NCI-H2081 treated with DMSO at 0.1 percent for 48 hours (cell line): ENCODE measurements at places on chromosomes 5 and 9.

- no peak for DNase-seq
Observed at GRCh38 chr9:13437866-13438265, 158.4 kb upstream of the MPDZ start.

DNA sequence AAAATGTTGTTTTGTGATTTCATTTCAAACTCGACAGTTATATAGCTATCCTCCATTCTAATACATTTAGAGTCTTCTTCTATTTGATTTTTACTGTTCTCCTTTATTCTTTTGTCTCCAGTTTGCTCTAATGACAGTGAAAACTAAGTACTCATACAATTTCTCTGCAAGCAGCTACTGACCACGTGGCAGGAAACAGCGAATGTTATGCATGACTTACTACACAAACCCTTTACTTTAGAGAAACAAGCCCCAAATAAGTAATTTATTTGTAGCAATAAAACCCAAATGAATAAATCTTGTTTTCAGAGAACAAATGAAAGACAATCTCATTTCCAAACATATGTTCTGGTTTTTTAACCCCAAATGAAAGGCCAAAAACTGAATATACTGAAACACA lies 41.9 kb downstream of the CDH6 start:
- no peak for DNase-seq

- DNase-seq: no peak
Observed at GRCh38 chr5:159341906-159342310, 11.6 kb upstream of the IL12B start.

DNA sequence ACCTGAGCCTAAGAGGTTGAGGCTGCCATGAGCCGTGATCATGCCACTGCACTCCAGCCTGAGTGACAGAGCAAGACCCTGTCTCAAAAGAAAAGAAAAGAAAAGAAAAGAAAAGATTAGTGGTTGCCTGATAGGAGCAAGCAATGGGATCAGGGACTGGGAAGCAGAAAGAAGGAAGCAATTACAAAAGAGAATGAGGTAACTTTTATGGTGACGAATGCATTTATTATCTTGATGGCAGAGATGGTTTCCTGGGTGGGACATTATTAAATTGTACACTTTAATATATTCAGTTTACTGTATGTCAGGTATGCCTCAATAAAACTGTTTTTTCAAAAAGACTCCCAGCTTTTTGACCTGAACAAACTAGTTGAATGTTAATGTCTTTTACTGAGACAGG lies 7.5 kb upstream of the PFDN1 start:
- no peak for DNase-seq

- DNase-seq: no peak
Observed at GRCh38 chr9:13646500-13647021, 367.1 kb upstream of the MPDZ start.

DNA sequence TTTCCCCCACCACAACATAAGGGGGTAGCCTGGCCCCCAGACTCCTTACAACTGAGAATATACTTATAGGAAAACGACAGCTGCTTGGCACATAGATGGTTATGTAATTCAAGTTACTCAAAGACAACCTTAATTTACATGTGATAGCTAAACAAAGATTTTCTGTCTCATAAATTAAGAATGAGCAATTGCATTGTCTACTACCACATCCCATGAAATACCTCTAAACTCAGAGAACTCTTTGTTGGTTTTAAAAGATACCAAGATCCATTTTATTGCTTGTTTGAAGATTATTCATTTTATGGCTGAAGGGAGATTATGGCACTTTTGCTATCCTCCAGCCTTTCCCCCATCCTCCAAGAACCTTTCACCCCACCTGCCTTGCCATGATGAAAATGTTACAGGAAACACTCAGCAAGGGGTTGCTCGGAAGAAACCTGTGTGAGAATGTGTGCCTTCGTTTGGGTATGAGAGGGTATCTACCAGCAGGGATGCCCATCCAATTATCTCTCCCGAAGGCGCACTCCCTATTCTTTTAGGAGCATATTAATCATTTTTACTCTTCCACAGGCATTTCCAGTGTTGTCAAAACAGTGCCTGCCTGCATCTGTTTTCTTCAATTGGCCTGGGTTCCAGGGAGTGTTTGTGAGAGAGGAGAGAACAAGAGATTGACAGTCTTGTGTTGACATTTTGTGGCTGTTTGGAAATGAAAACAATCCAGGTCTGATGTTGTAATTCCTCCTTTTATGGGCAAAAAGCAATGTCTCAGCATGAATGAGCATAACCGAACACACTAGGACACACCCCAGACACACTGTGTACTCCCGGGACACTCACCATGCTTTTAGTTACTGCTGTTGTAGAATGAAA lies 208.0 kb upstream of the ANKRD55 start:
- no peak for DNase-seq

DNA sequence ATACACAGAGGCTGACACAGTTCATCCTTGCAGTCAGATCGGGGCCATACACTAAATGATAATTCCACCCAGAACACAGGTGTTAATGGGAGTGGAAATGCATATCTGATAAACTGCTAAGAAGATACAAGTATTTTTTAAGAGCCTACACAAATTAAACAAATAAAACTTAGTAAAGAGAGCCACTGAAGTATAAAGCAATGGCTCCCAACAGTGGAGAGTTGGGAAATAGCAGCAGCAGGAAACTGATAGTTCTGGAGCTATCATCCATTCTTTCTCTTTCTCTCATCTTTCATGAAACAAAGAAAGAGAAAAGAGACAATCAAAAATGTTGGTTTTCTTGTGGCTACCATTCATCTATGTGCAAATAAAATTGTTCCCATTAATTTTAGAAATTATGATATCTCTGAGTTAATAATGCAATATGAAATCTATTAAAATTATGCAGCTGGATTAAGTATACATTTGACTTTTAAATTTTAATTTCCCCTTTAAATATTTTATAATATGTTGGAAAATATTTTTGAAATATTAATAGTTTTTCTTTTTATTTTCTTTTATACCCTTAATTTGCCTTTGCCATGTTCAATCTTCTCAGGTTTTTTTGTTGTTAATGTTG lies 120.8 kb downstream of the EMB start:
- DNase-seq: no peak

DNA sequence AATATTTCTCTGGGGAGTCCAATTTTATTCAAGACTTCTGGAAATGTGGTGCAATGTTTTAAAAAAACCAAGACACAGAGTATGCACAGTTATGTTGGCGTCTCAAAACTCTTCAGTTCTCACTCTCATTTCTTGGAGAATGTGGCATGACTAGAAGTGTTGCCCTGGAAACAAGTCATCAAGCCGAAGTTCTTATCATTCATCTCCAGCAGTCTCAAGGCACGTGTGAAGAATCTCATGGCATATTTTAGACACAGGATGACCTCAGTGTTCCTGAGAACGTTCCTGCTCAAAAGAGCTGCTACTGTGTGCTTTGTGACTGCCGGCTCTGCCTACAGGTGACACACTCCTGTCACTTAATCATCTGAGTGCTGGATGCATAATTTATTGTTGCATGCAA lies 147.4 kb upstream of the IRX4 start:
- no peak for DNase-seq

- no peak for DNase-seq
Observed at GRCh38 chr9:98860871-98861293, 53.4 kb downstream of the GALNT12 start.

DNA sequence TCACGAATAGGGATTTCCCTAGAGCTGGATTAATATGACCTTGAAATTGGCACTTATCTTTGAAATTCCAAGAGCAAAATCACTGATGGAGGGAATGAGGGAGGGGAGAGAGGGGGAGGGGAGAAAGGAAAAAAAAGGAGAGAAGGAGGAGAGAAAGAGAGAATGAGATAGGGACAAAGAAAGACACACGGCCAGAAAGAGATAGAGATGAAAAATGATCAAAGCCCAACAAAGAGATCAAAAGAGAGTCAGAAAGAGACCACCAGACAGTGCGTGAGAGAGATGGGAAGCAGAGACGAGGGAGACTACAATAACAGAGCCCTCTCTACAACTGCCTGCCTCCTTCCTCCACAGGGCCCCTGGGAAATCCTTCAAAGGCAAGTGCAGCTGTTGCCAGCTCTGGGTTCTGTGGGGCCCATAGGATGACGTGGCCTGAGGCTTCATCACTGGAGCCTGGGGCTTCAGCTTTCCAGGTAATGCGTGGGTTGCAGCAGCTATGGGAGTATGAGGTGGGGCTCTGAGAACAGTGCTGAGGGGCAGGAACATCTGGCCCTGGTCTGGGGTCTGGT lies 58.3 kb upstream of the SHB start:
- no peak for DNase-seq

- DNase-seq: no peak
Observed at GRCh38 chr9:13053504-13053903, 226.0 kb downstream of the MPDZ start.

GRCh38 chr9:75229605-75230332 lies 141.5 kb downstream of the OSTF1 start:
- DNase-seq: no peak
